ENCODE measurements at places on chromosomes 6 and 20.

DNA sequence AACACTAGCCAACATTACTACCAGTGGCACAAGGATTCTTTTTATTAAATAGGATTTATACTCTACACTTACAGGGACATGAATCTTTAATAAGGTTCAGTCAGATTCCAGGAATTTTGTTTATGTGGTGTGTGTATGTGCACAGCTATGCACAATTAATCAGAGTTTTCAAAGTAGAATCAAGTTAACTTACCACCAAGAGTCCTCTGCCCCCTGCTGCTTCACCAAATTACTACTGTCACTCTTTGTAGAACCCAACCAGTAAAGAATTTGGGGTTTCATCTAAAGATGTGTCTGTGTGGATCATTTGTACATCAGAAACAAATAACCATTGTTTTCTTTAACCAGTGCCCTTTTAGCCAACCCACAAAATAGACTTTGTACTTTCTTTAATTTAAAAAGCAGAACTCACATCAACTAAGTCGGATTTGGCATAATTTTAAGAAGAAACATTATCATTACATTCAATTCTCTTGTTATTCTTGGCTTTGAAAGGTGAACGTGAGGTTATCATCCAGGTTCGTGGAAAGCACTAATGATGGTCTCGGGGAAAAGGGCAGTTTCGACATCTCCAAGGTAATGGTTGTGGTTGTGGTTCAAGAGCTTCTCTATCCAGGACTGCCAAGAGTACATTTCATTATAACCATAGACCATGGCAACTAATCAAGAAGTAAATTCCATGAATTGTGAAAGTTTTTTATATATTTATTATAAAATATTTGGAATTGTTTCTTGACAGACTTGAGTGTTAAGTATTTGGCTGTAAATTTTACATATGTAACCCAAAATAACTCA, 514.3 kb upstream of the ID4 start:
- no peak for DNase-seq

- DNase-seq = no peak
Measured at GRCh38 chr6:80145509-80145908, 39.0 kb downstream of the BCKDHB start.

- no peak for DNase-seq
Measured at GRCh38 chr6:10250655-10251220, 164.1 kb downstream of the TFAP2A start.

- no peak for DNase-seq
Measured at GRCh38 chr6:97865612-97866011, 582.6 kb upstream of the MMS22L start.

- DNase-seq = peak; percentile 63
Measured at GRCh38 chr6:119533603-119534279, 184.2 kb upstream of the MAN1A1 start.

DNA sequence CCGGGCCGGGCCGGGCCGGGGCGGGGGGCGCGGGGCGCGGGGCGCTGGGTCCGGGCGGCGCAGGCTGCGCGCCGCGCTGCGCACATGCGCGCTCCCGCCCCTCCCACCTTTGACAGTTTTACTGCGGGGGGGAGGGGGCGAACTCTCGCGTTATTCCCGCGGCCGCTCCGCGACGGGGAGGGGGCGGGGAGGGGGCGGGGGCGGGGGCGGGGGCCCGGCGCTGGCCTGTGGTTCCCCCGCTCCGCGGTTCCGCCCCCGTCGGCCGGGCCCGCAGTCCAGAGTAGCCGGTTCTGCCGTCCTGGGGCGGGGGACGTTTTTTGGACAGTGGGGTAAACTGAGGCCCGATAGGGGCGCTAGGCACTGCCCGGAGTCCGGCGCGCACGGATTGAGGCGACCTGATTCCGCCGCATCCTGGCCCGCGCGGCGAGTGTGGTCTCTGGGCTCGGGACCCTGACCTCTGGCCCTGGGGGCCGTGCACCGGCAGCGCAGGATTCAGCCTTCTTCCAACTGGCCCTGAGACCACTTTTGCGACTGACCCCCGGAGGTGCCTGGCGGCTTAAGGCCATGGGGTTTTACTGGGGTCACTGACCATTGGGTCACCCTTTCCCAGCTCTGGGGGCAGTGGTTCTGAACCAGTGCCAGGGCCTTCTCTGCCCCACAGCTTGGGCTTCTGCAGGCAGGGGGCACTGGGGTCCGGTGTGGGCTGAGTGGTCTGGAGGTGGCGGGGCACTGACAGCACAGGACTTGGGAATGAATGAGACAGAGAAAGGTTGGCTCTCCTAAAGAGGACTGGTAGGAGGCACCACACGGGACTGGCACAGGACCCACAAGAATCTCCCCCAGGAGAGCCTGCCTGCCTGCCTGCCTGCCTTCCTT, at the start of gene ZNF512B:
TSS of gene ZNF512B (minus strand) at position 93 of the 876 bp plus-strand sequence. CDS start 1,980 bp downstream, outside the sequence.
- DNase-seq = no peak

DNA sequence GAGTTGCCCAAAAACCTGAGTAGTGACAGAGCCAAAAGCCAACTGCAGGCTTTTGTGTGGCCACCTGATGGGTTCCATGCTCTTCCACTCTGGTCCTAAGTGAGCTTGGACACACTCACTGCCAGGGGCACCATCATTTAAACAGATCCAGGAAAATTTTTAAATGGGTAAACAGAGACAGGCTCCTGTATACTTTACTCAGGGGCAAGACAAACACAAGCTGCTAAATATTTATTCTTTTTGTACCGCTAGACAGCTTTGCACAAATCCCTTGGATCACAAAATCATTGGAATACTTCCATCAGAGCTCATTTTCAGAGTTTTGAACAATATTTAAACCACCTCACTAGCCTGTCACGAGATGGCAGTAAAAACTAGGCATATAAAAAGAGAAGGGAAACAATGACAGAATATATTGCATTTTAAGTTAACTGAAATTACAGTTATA, 31.4 kb downstream of the GCLC start:
- no peak for DNase-seq

DNA sequence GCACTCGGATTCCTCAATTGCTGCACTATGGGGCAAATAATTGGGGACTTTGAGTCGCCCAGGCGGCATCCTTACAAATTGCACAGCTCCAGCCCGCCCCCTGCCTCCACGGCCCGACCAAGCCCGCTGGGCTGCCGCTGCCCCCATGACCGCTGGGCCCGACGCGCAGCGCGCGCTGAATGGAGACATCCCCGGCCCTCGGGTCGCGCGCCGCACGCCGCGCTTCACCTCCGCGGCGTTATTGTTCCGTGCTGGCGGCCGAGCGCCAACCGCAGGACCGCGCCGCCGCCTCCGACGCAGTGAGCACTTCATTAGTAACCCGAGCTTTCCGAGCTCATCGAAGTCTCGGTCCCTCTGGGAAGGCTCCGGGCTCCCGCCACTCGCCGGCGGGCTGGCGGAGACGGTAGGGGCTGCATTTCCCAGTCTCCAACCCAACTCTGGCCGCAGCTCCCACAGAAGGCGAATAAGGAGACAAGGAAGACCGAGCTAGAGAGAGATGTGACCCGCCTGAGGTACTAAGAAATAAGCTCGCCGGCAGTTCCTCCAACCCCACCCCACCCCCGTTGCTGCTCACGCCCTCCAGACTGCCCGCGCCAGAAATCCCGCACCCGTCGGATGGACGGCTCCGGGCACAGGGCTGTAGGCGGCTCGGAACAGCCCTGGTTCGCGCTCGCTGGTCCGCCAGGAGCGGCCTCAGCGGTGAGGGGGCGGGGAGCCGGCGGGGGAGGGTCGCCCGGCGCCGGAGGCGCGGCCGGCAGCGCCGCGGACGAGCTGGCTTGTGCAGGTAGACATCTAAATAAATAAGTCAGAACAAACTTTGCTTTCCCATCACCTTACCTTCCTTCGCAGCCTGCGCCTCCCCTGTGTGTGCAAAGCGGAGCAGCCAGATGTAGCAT, 703 bp downstream of the EPHA7 start:
- DNase-seq = no peak

DNA sequence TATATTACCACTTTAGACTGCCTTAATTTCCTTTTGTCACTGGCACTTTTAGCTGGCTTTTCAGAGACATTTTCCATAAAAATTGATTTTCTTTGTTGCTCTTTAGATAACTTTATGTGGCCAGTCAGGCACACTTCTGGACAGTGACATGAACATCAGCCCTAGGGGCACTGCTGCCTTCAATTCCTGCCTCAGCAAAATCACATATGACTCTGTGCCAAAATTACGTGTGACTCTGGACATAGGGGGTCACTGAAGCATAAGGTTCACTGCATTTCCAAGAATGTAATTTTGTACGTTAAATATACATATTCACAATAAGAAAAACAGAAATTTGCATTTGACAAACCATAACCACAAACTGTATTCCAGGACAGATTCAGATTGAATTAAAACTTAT, 66.5 kb downstream of the ESF1 start:
- no peak for DNase-seq

GRCh38 chr20:13322198-13322597, 101.1 kb downstream of the ISM1 start:
- DNase-seq = no peak

- no peak for DNase-seq
Measured at GRCh38 chr6:7978736-7979135, 68.1 kb upstream of the TXNDC5 start.

DNA sequence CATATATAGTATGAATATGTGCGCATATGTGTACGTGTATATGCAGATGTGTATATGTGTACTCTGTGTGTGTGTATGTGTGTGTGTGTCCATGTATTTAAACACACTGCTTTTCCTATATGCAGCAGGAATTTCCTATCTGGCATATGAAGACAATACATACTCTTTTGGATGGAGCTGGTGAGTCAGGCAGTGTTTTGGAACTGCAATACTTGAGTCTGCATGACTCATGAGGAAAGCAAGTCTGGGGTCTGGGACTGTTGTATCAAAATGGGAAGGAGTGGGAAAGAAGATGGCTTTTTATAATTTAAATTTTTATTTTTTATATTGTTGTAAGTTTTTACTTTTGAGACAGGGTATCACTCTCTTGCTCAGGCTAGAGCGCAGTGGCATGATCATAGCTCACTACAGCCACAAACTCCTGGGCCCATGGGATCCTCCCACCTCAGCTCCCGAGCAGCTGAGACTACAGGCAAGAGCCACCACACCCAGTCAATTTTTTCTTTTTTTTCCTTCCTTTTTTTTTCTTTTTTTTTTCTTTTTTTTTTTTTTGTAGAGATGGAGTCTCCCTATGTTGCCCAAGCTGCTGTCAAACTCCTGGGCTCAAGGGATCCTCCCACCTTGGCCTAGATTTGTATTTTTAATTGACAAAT, 72.2 kb downstream of the ATXN1 start:
- no peak for DNase-seq

DNA sequence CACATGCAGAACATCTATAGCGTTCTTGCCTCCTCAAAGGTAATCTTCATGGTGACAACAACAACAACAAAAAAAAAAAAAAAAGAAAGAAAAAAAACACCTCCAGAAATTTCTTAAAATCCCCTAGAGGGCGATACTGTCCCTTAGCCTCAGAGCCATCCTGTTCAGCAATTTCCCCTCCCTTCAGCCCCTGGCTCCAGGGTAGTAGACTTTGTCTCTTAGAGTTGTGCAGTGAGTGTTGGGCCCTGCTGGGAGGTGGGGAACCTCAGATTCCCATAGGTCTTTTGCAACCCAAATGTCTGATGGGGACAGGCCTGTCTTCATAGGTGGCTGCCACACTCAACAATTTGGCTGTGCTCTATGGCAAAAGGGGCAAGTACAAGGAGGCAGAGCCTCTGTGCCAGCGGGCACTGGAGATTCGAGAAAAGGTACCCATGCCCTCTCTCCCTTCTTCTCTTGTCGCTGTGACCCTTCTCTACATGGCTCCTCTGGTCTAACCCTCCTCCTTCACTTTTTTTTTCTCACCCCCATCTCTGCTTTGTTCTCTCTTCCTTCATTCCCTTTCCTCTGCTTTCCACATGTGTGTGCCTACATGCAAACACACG, 6.0 kb upstream of the PTK7 start:
- DNase-seq = no peak

GRCh38 chr6:132708002-132708401, 5.9 kb downstream of the VNN1 start:
- no peak for DNase-seq

- no peak for DNase-seq
Measured at GRCh38 chr6:10617008-10617696, 77.3 kb downstream of the C6orf52 start.

DNA sequence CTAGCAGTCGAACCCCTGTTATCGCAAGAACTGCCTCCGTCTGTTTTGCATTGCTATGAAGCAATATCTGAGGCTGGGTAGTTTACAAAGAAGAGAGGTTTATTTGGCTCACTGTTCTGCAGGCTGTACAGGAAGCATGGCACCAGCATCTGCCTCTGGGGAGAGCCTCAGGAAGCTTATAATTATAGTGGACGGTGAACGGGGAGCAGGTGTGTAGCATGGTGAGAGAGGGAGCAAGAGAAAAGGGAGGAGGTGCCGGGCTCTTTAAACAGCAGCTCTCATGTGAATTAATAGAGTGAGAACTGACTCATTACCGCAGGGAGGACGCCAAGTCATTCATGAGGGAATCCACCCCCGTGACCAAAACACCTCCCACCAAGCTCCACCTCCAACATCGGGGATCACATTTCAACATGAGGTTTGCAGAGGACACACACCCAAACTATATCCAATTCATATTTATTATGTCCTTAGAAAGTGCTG, 172.6 kb upstream of the KCNG1 start:
- DNase-seq = peak; percentile 42

GRCh38 chr6:157219201-157220200, 103.8 kb downstream of the TMEM242 start:
- no peak for DNase-seq

Measured in keratinocyte (primary cell).